OCI-M1 (cell line): ENCODE measurements at places on chromosomes 2 and 18.

DNA sequence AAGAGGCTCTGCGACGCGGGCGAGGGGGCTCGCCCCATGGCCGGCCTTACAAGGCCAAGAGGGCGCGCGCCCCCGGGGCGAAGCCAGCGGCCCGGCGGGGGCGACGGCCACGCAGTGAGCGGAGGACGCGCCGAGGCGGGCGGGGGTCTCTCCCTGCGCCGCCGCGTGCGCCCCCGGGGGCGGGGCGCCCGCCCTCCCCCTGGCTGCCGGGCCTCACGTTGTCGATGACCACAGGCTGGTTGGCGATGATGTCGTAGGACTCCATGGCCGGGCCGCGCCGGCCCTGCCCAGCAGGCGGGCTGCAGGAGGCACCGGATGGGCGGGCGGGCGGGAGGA is 250 bp downstream of the ACTR1B start:
- no peak for DNase-seq

DNA sequence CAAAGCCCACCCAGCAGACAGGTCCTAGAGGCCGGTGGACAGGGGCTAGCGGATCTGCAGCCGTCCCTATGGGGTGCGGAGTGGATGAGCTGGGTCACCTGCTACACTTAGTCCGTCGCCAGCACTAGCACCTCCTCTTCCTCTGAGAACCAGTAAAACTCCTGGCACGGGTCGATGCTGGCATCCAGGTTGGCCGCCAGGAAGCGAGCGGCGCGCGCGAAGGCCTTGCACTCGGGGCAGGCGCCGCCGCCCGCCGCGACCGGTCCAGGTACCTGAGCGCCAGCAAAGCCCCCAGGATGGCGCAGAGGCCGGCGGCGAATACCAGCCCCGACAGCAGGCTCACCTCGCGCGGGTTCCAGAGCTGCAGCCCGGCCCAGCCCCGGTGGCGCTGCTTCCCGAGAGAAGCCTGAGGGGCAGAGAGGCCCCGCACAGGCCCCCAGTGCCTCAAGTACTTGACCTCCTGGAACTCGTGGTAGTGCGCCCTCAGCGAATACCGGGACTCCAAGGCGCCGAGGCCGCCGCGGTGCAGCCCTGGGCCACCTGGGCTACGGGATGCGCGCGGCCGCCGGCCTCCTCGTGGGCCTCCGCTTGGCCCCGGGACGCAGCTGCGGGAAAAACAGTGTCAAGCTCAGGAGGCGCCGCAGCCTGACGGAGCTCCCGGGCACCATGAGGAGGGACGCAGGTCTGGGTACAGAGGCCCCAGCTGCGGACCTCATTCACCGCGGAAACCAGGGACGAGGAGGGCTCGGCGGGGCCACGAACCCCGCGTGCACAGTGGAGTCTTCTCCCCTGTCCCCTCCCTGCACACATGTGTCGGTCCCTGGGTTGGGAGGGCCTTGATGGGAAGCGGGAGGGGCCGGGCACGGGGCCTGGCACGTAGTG is 27.5 kb upstream of the ALPP start:
- DNase-seq, result no peak

DNA sequence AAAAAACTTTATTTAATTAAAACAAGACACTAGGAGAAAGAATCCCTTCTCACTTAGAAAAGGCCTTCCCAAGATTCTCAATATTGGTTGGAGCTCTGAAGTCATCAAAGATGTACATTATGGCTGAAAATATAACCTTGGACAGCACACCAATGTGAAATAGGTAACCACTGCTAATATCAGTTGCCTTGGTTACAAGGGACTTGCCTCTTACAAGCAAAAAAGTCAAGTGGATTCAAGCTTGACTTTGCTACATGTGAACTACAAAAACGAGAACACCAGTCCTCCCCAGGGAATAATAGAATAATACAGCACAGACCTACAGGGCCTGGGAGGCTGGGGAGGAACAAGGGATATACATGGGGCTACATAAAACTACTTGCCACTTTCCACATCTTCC is 46.1 kb downstream of the NABP1 start:
- no peak for DNase-seq

- no peak for DNase-seq
Measured at GRCh38 chr2:42602218-42602875, 33.9 kb downstream of the MTA3 start.

- no peak for DNase-seq
Measured at GRCh38 chr18:23968638-23969604, 45.6 kb upstream of the TTC39C start.

DNA sequence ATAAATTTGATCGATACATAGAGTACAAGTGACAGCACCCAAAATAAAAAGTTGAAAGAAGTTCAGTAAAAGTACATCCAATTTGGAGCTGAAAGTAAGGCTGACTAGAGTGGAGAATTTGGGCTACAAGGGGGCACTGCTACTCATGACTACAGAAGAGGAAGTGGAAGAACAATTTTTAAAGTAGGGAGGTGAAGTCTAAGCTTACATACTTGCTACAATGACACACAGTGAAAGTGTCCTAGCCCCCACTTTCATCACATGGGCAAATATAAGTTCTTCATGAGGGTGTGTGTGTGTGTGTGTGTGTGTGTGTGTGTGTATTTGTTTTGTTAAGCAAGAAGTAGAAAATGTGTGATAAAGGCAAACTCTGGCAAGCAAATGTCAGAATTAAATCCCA is 45.7 kb downstream of the MAP3K2 start:
- DNase-seq, result peak; percentile 11

GRCh38 chr2:133438848-133439564 is 129.3 kb downstream of the NCKAP5 start:
- no peak for DNase-seq

DNA sequence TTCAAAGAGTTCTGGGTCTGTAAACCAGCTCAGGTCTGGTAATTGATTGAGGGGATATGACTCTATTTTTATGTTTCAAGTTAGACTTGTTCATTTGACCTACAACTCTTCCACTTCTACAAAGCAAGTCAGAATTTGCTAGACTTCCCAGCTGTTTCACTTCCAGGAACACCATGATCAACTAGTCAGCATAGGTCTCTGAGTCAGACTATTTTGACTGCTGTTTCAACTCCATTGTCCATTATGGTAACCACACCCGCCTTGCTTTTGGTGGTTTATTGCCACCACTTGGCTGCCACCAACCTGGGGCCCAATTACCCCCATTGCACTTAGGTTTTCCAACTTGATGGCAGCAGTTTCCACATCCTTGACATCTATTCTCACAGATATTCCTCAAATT is 116.6 kb downstream of the LAMA3 start:
- no peak for DNase-seq
